Activated T-cell treated with anti-CD3 and anti-CD28 coated beads, Interleukin-2, amount 50 U/mL, for 1 hour (primary cell): ENCODE measurements at places on chromosomes 2 and 18.

DNA sequence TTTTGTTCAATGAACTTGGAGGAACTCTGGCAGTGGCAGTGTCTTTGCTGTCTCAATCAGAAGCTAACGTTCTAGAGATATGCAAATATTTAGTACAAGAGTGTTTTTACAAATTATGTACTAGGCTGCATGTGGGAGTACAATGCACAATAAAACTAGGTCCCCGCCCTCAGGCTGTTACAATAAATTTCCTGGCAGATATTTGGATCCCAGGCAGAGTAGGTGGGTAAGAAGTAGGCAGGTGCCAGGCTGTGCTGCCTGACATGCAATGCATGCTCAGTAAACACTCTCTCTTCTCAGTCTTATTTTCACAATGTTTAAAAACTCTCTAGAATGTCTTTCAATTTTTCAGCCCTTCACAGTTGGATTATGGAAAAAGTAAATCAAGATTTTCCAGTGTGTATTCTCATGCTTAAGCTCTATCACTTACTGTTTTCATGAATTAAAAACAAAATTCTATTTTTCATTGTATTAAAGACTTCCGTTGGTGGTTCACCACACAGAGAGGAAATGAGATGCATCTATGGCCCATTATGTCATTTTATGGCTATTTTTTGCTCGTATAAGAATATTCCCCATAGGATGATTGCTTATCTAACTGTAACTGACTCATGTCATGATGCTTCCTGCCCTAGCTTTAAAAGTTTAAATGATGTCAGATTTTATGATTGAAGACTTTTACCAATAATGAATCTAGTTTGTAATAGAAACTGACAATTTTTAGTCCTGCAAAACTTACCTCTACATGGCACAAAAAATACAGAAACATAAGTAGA, 346.1 kb downstream of the RND3 start:
- DNase-seq = no peak

GRCh38 chr18:74416124-74416523, 41.0 kb downstream of the DIPK1C start:
- no peak for DNase-seq

- DNase-seq = no peak
Observed at GRCh38 chr2:10431797-10432196, 16.3 kb downstream of the ODC1 start.

- no peak for DNase-seq
Observed at GRCh38 chr2:206250041-206250897, 24.2 kb upstream of the ZDBF2 start.

- no peak for DNase-seq
Observed at GRCh38 chr2:139622691-139623090, 842.5 kb upstream of the NXPH2 start.

- no peak for DNase-seq
Observed at GRCh38 chr2:10717628-10718027, 3.8 kb upstream of the ATP6V1C2 start.

GRCh38 chr2:85132397-85132796, 795 bp upstream of the TCF7L1 start:
- DNase-seq = no peak

- DNase-seq = no peak
Observed at GRCh38 chr2:81858998-81859397, 1554.4 kb upstream of the LRRTM1 start.
